ENCODE measurements at places on chromosomes 13 and 19.

DNA sequence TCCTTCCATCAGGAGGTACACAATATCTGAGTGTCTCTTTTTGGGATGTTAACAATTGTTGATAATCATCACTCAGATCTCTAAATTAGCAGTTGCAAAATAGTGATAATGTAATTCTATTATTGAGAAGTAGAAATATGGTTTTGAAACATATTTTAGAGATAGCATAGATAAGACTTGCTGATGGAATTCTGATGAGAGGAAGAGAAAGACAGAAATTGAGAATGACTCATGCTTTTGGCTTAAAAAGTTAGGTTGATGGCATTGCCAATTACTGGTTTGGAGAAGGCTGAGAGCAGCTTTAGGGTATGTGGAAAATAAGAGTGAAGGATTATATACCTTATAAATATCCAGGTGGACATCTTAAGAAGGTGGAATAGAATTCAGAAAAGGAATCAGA is 106.4 kb upstream of the EDNRB start:
- no peak for DNase-seq

DNA sequence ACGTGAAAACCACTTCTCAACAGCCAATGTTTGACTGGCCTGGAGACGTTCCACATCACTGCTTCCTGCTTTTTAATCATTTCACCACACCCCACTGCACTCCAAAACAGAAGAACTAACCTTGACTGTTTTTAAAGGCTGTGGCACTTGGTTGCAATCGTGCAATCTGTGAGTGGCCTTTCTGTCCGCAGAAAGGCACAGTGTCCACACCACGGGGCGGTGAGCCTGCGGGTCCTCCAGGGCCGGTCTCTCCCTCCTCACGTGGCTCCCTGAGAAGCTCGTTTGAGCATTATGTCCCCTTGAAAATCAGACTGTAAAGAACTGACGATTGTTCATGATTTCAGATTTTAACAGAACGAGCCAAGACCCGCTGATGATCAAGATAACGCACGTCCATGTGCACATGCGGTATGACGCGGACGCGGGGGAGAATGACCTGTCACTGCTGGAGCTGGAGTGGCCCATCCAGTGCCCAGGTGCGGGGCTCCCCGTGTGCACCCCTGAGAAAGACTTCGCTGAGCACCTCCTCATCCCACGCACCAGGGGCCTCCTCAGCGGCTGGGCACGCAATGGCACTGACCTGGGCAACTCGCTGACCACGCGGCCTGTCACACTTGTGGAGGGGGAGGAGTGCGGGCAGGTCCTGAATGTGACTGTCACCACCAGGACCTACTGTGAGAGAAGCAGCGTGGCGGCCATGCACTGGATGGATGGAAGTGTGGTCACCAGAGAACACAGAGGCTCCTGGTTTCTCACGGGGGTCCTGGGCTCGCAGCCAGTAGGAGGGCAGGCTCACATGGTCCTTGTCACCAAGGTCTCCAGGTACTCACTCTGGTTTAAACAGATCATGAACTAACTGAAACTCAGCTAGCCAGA is 13.0 kb downstream of the PROZ start:
- no peak for DNase-seq

DNA sequence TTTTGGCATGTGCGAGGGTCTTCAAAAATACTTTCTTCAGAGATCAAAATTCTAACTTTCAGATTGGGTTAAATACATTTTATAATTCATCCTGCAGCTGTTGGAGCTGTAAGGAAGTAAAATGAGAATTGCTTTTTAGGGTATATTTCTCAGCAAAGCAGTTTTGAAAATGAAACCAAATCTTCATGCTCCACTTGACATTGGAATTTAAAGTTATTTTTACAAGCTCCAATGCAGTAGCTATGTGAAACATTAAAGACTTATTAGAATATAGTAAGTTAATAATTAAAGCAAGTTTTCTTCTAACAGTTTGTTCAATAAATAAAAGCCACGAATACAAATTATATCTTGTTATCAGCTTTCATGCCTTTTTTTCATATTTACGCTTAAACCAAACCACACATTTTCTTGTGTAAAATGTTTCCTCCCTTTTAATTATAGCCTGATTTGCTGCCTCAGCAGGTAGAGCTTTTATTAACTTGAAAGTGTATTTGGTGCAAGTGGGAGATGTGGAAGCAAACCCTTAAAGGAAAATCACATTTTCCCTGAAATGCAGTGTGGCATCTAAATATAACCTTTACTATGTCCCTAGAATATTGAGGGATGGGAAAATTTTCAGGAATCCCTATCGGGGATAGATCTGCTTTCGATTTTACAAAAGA is 12.4 kb upstream of the MICU2 start:
- DNase-seq = no peak

- DNase-seq = no peak
These were observed 17.6 kb downstream of the ZNF791 start for GRCh38 chr19:12628040-12629022.

GRCh38 chr19:44788971-44789370 is 11.3 kb downstream of the CBLC start:
- no peak for DNase-seq

DNA sequence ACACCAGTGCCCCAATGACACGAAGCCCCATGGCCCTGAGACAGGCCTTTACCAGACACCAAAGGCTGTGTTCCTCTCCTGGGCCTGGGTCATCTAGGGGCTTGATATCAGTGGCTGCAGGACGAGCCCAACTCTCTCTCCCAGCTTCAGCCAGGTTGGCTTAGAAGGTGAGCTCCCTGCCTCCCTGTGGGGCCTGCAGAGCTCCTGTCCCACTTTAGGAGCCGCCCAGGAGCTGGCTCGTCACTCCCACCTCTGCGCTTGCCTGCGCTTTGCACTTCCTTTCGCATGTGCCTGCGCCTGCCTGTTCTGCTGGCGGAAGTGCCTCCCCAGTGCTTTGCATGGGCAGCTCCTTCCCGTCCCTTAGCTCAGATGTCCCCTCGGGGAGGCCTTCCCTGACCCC is 4.9 kb downstream of the CALM3 start:
- DNase-seq = no peak

GRCh38 chr19:5693195-5694166 is 3.4 kb downstream of the RPL36 start:
- no peak for DNase-seq

DNA sequence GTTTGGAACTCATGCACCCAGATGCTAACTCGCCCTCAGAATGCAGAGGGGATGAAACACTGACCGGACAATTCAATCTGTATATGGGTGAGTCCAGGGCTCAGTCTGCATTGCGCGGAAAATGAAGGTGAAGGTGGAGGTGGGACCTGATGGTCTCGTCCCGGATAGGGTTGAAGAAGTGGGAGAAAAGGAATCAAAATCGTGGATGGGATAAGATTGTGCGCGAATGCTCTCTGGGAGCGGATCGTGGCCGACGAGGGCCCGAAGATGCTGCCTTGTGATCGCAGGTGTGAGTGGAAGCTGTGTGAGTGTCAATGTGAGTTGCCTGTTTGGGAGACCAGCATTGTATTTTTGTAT is 594 bp upstream of the ZNF850 start:
- DNase-seq = no peak

DNA sequence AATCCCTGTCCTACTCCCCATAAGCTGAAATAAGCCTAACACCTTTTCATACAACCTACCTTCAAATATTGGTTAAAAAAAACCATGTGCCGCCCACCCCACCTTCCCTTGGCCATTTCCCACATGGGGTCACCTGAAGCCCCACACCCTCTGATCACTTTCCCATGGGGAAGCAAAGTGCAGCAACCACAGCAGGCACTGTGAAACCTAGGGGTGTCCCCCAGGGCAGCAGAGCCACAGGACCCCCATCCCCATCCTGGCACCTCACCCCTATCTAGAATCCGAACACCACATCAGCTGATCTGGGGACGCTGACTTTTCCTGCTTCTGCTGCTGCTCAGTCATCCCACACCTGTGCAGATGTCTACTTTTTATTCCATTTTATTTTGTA is 19.9 kb downstream of the CEACAM21 start:
- DNase-seq = no peak

DNA sequence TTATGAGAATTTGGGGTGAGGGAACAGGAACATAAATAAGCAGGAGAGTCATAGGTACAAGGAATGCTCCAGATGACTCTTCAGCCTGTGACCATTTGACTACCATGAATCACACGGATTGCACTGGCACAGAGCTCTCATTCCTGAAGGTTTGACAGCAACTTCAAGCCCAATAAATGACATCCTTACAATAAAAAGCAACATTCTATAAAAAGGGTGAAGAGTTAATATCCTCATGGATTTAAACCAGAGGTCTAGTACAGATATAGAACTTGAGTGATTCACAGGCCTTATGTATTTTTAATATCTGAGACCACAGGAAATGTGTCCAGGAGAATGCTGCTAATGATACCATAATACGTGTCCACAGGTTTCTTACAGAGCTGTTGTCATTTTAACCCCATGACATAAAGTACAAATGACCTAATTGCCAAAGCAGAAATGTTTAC is 158.1 kb downstream of the IRS2 start:
- no peak for DNase-seq

DNA sequence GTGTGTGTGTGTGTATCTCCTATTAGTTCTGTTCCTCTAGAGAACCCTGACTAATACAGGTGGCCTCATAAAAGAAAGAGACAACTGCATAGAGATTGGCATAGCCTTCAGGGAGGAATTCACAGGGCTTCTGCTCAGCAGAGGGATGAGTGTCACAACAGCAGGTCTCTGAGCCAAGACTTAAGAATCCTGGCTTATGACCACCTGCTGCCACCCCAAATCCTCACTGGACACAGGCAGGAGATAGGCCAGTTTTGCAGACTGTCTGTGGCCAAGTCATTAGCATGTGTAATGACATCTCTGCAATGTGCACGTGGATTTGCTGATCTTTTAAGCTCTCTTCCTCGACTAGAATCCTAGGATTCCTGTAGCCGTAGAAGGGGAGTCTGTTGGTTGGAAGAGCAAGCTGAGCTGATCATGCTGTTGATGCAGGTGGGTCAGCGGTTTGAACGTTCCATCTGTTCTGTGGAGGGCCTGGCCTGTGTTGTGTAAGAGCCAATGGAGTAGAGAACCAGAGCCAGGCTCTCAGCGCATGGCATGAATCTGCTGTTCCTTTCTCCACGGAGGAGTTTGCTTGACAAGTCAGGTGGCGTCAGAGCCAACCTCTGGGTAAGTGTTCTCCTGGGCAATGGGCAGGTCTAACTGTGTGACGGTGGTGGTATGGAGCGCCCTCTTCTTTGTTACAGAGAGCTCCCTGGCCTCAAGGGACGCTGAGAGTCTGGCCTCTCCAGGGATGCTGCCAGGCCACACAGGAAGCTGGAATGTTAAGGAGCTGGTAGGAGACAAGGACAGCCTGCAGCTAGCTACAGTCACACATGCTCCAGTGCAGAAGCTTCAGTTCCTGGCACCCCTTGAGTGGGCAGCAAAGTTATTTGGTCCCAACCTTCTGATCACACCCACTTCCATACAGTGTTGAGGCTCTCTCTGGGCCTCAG is 503.1 kb downstream of the FOXO1 start:
- DNase-seq = no peak

DNA sequence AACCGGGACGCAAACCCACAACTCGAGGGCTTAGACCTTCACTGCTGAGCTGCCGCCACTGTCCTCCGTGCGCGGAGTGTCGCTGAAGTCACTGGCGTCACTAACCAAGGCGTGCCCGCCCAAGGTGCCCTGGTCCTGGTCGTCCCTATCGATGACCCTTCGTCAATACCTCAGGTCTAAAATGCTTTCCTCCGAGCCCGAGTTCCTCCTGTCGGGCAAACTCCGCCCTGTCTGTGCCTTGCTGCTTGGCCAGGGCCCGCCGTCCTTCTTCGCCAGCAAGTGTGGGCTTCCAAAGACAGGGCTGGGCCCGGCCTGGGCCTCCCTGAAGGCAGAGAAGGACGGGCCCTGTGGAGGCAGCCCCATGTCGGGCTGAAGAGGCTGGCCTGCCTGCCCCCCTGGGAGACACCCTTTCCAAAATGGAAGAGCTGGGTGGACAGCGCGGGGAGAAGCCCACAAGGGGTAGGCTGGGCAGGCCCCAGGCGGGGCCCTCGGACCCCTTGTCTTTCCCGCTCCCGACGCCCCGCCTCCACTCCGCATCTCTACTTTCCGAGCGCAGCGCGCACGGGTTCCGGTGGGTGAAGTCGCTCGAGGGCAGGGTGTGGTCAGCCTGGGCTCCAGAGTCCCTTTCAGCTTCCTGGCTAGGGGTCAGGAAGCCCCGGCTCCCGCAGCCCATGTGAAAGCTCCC is 13.4 kb downstream of the RB1 start:
- no peak for DNase-seq

DNA sequence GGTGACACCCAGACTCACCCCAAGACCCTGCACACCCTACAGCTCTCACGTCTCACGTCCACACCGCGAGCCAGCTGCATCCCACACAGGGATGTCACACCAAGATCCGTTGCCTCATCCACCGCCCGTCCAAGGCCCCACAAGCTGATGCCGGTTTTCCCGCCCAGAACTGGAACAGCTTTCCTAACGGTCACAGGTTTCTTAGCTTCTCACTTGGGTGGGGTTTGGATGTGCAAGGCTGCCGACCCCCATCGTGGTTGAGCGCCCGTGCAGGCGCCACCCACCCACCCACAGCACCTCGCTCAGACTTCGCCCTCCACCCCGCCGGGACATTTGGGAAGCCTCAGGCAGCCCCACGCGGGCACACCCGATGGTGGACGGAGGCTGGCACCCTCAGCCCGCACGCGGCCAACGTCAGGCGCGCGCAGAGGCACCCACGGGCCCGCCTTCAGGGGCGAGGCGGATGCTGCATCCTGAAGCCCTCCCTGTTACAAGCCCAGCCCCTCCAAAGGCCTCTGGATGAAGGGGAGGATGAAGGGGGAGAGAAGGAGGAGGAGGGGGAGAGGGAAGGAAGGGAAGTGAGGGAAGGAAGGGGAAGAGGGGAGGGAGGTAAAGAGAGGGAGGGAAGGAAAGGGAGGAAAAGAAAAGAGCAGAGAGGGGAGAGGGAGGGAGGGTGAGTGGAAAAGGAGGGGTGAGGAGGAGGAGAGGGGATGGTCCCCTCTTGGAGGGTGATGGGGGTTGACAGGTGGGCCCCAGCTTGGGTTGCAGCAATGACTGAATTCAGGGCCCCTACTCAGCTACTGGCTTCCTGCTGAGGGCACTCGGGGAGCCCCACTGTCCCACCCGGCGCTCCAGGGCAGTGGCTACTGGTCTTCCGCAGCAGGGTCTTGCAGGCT is 12.8 kb downstream of the ONECUT3 start:
- DNase-seq = no peak

- no peak for DNase-seq
These were observed 220.2 kb upstream of the NBEA start for GRCh38 chr13:34721631-34722595.

DNA sequence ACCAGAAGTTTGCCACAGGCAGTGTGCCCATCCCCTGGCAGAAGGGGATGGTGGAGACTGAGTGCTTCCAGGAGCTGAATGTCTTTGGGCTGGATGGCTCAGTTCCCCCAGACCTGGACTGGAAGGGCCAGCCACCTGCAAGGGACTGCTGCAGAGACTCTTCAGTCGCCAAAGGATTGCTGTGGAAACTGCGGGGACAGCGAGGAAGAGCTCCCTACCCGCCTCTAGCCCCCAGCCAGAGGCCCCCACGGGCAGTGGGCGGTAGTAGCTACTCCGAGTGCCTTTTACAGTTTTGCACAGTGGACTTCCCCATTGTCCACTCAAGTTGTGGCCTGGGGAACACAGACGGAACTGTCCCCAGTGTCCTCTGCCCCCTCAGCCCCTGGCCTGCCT is 138.5 kb downstream of the ZDHHC20 start:
- no peak for DNase-seq
